ENCODE measurements at places on chromosomes 6 and 20. TPM values are rescaled to one million over a fixed set of nuclear protein-coding genes. Genes with fewer than 3 reads are reported as not detected.

Gene RIMS4
- 1.6 TPM for total RNA-seq

Gene SLC22A1
- total RNA-seq, result 1.7 TPM

Gene NMBR
- not detected for total RNA-seq

Gene SLC22A7
- total RNA-seq, result not detected

Gene DEFB125
- total RNA-seq, result not detected

Gene TNFRSF6B
- not detected for total RNA-seq

Gene THBD
- 49.5 TPM for total RNA-seq

Gene GINS1
- 32.2 TPM for total RNA-seq

Gene USP49
- 0.95 TPM for total RNA-seq

Gene SLC35D3
- not detected for total RNA-seq

Gene BPI
- total RNA-seq, result not detected

Gene PAK5
- not detected for total RNA-seq

Gene SAMD10
- not detected for total RNA-seq

Gene TAAR2
- total RNA-seq, result not detected

Gene COL9A1
- total RNA-seq, result not detected

Gene FAM83C
- 0.08 TPM for total RNA-seq

Gene ITPA
- total RNA-seq, result 137 TPM
